Left lobe of liver (tissue), 2 donors: ENCODE measurements at places on chromosomes 3 and 15. TPM values are rescaled to one million over a fixed set of nuclear protein-coding genes. Genes with fewer than 3 reads are reported as not detected.

The GALNT15 gene
- 2.7 TPM for total RNA-seq

The CHDH gene
- total RNA-seq: 44.7 TPM

The SATB1 gene
- 12.0 TPM for total RNA-seq

The SNX22 gene
- 1.2 TPM for total RNA-seq

The FLNB gene
- 52.8 TPM for total RNA-seq

The PYGO1 gene
- 0.18 TPM for total RNA-seq

The ARHGEF26 gene
- 26.3 TPM for total RNA-seq

The ACKR4 gene
- not detected for total RNA-seq

DNA sequence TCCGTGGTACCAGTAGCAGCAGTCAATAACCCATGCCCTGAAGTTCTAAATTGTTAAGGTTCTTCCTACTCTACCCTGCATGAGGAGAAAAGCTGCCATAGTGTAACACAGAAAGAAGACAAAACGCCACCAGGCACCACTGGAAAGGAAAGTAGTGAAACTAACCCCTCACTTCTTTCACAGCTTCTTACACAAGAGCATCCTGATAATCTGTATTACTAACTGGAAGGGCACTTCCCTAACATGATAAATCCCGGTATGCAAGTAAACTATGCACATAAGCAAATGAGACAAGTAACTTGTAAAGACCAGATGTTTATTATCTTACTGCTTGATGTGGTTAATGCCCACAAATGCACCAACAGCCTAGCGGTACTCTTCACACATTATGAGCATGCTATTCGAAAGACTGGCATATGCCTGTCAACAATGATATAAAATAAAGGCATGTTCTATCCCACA, 141.3 kb downstream of the ADAM10 start:
- DNase-seq: no peak

- no peak for DNase-seq
Observed at GRCh38 chr3:69420781-69421520, 35.1 kb upstream of the FRMD4B start.

- DNase-seq: no peak
Observed at GRCh38 chr3:70854108-70854507, 541.7 kb upstream of the MDFIC2 start.

DNA sequence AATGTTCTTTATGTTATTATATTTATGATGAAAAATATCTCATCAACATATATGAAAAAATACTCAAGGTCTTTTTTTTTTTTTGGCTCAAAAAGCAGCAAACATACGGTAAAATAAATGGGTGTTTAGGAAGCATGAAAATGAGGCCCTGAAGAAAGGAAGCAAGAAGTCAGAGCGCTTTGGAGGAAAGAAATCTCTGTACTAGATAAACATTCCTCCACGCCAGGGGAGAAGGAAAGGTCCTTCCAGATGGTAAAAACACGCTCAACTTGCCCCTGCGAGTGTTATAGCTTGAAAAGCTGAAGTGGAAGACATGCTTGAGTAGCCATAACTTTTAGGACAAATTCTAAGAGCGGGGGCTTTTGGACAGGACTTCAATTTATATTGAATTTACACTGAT, 52.9 kb downstream of the FEM1B start:
- DNase-seq: no peak

- DNase-seq: no peak
Observed at GRCh38 chr3:157865352-157866000, 240.7 kb downstream of the SHOX2 start.

GRCh38 chr15:43260011-43260615, 6.6 kb downstream of the TGM5 start:
- DNase-seq: no peak

GRCh38 chr3:130715616-130716015, 31.0 kb downstream of the PIK3R4 start:
- DNase-seq: no peak

DNA sequence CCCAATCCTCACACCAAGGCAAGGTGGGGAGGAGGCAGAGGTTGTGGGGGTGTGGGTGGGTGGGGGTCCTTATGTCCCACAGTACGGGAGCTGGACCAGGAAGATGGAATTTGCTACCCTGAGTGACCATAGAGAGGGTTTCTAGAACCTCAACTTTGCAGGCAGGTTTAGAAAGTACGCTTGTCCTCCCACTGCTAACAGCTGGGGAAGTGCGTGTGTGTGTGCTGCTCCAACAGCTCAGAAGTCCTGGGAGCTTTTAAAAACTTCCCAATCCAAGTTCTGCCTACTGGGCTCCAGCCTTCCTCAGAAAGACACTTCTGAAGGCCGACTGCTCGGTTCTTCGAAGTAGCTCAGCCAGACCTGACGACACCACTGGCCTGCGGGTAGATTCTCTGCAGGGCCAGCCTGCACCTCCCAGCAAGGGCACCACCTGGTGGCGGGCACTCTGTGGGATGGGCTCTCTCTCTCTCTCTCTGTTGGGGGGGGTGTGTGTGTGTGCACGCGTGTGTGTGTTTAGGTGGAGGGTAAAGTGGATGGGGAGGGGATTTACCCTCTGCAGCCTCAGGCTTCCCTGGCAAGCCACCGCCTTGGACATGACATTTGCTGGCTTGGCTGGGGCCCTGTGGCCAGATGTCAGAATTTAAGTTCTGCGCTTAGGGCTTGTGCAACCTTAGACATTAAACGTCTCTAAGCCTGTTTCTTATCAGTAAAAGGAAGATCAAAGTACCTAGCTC, 15.6 kb downstream of the TMEM158 start:
- peak; percentile 82 for DNase-seq

- DNase-seq: peak; percentile 60
Observed at GRCh38 chr3:65342084-65342683, 654.4 kb upstream of the ADAMTS9 start.

GRCh38 chr15:40029979-40030893, 8.7 kb downstream of the SRP14 start:
- DNase-seq: no peak
